NCI-H2171 treated with DMSO at 0.1 percent for 48 hours (cell line): ENCODE measurements at places on chromosomes 4 and X.

DNA sequence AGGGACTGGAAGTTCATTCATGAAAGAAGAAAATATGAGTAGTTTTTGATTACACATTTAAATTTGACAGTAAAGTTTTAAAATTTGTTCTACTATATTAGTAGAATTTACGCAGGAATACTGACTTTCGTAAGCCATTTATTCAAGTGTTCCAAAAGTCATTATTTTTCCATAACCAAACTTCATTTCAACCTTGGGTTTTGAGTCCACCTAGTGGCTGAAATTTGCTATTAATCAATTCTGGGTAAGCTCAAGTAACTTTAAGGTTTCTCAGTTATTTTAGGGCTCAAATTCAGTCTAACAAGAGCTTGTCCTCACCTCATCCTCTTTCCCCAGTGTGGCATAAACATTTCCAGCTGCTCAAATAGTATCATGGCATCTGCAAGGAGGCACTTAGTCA, 175.4 kb downstream of the SH3BGRL start:
- peak; percentile 0 for DNase-seq

DNA sequence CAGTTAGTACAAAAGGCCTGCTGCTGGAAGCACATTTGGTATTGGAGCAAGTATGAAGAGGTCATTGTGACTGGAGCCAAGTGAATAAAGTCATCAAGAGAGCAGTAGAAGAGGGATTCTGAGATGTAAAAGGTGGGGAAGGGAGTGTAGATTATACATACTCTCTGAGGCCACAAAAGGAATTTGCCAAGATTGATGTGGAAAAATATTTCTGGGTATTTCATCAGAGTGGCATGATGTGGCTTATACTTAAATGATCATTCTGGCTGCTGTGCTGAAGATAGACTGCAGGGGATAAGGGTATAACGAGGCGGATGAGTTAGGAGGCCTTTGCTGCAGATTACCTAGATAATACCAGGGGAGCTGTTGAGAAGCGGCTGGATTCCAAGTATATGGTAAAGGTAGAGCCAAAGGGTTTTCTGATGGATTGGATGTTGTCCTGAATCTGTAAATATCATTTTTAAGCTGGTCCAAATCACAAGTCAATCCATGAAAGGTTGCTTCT, 231.8 kb upstream of the AGA start:
- DNase-seq = no peak

- no peak for DNase-seq
These were observed 382.8 kb downstream of the KLHL4 start for GRCh38 chrX:87900320-87900908.

- peak; percentile 3 for DNase-seq
These were observed 58.0 kb downstream of the SPCS3 start for GRCh38 chr4:176377780-176378179.

- no peak for DNase-seq
These were observed 509.0 kb downstream of the KLHL13 start for GRCh38 chrX:117607561-117607960.

DNA sequence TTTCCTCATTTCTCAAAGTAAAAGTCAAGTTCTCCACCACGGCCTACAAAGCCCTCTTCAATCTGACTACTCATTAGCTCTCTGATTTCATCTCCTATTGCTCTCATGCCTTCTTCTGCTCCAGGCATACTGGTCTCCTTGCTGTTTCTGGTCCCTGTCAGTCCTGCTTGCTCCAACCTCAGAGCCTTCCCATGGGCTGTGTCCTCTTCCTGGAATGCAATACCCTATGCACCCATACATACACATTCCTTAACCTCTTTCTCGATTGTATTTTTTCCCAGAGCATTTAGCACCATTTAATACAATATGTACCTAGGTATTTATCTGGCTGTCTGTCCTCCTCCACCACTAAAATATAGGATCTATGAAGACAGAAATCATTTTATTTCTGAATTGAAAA, 385.2 kb downstream of the GASK1B start:
- DNase-seq = no peak

DNA sequence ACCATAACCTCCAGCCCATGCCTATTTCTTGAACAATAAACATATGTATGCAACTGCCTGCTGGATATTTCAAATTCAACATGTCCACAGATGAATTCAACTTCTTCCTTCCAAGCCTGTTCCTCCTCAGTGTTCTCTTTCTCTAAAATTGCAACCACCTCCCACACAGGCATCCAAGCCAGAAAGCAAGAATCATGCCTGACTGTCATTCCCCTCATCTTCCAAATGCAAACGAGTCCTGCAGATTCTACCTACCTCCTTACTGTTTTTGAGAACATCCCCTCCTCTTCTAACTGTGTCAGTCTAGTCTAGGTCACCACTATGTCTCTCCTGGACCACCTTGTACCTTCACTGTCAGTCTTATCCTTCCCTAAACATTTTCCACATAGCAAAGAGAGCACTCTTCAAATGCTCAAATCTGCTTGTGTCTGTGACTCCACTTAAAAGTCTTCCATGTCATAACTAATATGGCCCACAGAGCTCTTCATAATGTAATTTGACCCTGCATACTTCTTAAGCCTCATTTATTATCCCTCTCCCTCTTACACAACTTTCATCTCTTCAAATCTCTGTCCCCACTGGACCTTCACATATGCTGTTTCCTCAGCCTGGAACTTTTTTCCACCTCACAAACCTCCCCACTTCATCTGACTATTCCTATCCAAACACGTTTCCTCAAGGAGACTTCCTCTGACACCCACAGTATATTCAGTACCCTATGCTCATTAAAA, 25.7 kb downstream of the MAPK10 start:
- no peak for DNase-seq

DNA sequence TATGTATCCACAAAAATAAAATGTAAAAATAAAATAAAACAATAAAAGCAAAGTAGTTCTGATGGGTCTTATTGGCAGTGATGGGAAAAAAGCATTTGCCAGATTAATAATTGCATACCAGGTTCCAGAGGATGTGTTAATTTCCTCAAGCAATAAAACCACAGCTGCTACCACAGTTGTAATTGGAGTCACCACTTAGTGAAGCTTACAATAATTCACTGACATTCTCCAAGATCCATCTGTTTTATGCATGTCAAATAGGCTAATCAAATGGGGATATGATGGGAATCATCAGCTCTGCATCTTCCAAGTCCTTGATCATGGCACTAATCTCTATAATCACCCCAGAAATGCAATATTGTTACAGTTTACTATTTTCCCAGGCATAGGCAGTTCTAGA, 123.5 kb upstream of the EMCN start:
- peak; percentile 75 for DNase-seq

- no peak for DNase-seq
These were observed 72.1 kb downstream of the LRP2BP start for GRCh38 chr4:185323606-185324005.

DNA sequence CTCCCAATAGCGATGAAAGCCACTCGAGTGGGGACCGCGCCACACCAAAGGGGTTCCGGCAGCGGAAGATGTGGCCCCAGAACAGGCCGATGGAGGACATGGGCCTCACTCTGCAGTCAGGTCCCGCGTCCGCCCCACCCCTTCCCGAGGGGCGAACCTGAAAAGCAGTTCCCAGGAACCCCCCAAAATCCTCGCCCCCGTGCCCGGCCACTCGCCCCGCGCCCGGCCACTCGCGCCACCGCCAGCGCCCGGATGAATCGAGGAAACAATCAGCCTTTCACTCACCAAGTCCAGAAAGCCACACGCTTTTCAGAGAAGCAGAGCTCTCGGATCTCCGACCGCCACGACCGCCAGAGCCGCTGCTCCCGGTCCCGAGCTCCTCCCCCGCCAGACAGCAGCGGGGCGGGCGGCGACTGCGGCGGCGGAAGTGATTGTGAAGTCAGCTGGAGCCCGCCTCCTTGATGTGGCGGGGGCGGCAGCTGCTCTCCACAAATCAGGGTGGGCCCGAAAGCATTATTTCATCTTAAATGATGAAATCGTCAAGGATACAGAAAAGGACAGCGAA, at the start of gene PJA1:
Gene PJA1 (minus strand): TSS at position 367 of the 565 bp plus-strand sequence. CDS start 2,380 bp downstream, outside the sequence.
- peak; percentile 67 for DNase-seq

DNA sequence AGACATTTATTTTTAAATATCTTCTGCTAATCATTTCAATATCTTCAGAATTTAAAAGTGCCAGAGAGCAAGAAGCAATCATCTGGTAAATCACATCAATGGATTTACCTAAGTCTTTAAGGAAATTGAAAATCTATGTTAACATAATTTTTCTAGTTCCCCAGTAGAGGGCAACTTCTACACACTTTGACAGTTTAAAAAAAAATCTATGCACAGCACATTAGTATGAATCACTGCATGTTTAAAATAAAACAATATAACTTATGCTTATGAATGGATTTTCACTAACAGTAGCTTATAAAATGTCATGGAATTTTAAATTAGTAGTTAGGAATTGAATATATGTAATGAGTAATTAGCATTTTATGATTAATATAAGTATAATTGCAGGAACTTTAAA, 126.5 kb downstream of the REELD1 start:
- DNase-seq = peak; percentile 24

DNA sequence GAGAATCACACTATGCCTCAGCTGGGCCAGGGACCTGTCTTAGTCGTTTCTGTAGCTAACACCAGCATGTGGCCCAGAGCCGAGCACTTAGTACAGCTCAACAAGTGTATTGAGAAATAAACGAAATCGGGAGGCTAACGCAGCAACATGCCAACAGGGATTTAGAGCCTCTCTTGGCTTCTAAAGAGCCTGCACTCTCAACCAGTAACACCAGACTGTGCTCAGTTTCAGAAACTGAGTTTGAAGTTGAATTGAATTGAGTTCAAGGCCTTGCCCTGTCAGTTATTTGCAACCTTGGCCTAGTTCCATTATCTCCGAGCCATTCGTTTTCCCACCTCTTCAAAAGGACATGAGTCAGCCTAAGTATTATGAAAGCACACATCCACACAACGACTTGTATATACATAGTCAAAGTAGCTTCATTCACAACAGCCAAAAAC, 71.3 kb upstream of the LDB2 start:
- no peak for DNase-seq

DNA sequence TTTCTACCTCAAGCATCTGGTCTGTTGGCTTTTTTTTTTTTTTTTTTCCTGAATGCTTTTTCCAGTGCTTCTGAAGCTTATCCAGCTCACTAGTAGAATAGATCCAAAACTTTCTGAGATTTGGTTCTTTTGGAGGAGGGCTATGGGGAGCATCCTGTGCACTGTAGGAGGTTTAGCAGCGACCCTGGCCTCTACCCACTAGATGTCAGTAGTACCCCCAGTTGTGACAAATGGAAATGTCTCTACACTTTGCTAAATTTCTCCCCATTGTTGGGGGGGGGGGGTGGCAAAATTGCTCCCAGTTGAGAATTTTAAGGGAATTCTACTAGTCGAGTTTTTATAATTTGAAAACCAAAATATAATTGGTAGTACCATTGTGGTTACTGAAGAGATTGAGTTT, 23.0 kb upstream of the PPA2 start:
- DNase-seq = no peak

- peak; percentile 18 for DNase-seq
These were observed 116.7 kb upstream of the TMEM164 start for GRCh38 chrX:109886122-109886761.

DNA sequence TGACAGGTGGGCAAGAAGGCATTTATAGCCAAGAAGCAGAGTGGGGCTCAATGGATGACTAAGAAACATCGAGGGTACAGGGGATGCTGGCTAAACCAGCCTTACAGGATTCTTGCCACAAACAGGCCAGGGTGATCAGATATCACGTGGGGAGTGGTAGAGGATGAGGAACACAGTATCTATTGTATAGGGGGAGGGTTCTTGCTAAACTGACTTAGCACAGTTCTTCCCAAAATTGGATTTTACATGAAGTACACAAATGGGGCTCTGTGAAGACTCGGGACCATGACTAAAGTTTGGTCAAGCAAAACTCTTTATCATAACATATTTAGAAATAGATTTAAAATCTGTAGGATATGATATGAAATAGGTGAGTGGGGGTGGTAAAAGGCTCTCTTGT, 144.0 kb upstream of the ATOH1 start:
- no peak for DNase-seq

DNA sequence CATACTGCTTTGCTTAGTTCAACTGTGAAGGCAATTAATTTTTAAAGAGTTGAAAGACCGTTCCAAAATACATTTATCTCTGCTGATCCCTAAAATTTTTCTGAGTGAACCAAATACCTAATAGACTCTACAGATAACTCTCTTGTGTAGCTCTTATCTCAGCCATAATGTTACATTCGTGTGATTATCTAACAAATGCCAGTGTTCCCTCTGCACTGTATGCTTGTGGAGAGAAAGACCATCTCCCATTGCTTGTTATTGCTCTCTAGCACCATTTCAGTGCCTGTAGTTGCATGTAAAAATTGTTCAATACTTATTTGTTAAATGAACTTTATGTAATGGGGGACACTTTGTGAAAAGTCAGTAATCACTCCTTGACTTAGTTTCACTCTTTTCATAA, 81.3 kb upstream of the ATOH1 start:
- no peak for DNase-seq

DNA sequence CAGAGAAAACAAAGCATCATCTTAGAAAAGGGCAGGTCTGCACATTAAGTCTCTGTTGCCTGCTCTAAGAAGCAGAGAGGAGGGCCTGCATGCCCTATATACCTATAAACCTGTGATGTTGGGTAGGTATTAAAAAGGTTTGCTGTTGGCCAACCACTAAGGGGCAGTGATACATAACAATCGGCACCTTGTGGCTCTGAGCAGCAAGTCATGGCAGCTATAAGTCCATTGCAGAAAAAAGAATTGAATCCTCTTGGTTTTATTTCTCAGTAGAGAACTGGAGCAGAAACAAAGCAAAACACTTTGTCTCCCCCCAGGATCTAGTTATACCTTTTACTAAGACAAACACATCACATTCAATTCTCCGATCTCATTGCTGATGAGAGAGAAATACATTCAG, 1364.4 kb downstream of the STIM2 start:
- no peak for DNase-seq

DNA sequence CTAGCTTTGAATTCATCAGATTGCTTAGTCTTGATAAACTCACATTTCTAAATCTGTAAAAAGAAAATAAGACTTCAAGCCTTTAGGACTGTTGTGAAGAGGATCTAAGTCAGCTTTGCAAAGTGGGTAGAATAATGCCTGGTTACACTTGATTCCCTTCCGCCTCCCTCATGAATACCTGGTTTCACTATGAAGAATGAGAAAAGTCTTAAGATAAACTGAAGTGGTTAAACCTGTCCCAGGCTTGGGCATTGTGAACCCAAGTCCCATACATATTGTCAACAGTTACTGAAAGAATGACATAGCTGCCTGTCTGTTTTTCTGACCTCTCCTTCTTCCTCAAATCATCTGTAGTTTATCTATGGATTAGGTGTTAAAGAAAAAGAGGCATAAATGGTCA, 16.7 kb upstream of the GBA3 start:
- no peak for DNase-seq

- DNase-seq = no peak
These were observed 147.2 kb downstream of the OPHN1 start for GRCh38 chrX:68286076-68286475.

GRCh38 chr4:67687636-67688035, 13.3 kb downstream of the UBA6 start:
- DNase-seq = no peak

- no peak for DNase-seq
These were observed 136.0 kb downstream of the FAM53A start for GRCh38 chr4:1547856-1548826.

GRCh38 chrX:7068939-7069367, 78.6 kb upstream of the STS start:
- DNase-seq = peak; percentile 10

GRCh38 chrX:12970691-12971202, 4.2 kb upstream of the TMSB4X start:
- peak; percentile 45 for DNase-seq
